Activated CD4-positive, CD25-positive, alpha-beta regulatory T cell treated with anti-CD3 and anti-CD28 coated beads, Interleukin-2, amount 50 U/mL, for 72 hours (primary cell): ENCODE measurements at places on chromosomes 13 and 19.

- DNase-seq, result peak; percentile 41
These were observed 892 bp downstream of the TRIR start for GRCh38 chr19:12733369-12734214.

- DNase-seq, result no peak
These were observed 12.6 kb upstream of the ERICH6B start for GRCh38 chr13:45628094-45628493.

DNA sequence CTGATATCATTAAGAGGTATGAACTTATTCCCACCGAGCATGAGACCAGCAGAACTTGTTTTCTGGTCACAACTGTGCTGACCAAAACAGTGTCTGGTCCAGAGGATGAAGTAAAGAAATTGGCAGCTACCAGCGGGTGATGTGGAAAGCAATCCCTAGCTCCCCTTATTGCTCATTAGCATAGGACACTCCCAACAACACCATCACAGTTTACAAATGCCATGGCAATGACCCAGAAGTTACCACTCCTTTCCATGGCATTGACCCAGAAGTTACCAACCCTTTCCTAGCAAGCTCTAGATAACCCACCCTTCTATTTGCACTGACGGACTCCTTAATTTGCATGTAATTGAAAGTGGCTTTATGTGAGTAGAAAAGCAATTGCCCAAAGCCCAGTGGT, 1856.1 kb downstream of the OLFM4 start:
- no peak for DNase-seq

- DNase-seq, result no peak
These were observed 22.5 kb upstream of the SHKBP1 start for GRCh38 chr19:40553885-40554857.

- DNase-seq, result no peak
These were observed 83.3 kb downstream of the KLF5 start for GRCh38 chr13:73142071-73142470.

- DNase-seq, result no peak
These were observed 2.1 kb downstream of the PRRG2 start for GRCh38 chr19:49583239-49583638.

GRCh38 chr13:84630476-84630875, 748.2 kb upstream of the SLITRK1 start:
- no peak for DNase-seq

DNA sequence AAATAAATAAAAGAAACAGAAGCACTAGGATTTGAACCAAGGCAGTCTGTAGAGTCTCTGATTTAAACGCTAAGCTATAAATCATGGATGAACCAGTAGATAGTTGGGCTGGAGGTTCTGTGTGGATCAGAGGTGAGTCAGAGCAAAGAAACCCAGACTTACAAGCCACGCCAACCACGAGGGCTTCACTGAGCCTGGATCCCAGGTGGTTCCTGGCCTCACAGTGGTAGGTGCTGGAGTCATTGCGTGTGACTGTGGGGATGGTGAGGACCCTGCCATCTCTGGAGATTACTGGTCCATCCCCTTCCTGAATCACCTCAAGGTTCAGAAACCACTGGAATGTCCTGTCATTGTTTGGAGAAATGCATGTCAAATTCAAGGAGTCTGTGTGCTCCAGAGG, 19.3 kb upstream of the CEACAM20 start:
- no peak for DNase-seq

DNA sequence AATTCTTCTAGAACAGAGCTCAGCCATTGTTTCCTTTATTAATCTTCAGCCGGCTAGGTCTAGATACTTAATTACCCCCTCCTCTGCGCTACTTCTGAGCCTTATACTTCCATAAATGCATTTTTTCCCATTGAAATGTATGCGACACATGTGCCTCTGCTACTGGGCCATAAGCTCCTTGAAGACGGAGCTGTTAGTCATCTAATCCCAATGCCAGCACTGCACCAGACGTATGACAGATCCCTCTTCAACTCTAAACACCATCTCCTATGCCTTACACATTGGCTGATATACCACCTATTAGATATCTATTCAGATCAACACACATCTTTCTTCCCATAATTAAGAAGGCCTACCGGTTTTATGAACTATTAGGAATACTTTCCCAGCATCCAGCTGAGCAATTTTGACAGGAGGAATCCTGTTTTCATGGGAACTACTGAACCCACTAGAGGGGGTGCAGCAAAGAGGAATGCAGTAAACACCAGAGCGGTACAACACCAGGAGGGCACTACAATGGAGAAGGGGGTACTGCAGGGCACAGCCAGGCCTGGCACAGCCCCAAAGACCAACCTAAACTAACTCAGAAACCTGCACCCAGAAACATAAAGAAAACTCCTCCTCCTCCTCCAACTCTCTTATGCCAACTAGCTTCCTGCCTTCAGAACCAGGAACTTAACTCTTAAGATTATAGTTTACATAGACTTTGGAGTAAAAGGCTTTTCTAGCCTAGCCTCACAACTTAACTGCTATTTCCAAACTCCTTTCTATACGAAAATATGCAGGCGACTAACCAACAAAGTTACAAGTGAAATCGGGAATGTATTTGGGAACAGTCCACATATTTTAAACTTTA, 18.7 kb downstream of the STK24 start:
- no peak for DNase-seq

- DNase-seq, result no peak
These were observed 128.2 kb downstream of the SLITRK1 start for GRCh38 chr13:83753912-83754624.

DNA sequence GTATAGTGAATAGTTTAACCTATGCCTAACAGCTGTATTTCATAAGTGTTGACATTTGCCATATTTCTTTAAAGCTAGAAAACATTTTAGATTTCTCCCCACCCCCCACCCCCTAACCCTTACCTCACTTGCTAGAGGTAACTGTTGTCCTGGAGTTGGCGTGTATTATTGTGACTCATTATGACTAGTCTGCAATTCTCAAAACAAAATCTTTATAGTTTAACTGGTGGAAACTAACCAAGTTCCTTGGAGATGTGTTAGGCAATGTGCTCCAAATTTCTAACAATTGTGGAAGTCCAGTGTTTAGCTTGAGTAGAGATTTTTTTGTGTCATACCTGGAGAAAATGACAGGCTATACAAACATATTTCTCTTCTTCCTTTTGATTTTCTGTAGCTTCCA, 38.0 kb downstream of the KCTD4 start:
- no peak for DNase-seq

DNA sequence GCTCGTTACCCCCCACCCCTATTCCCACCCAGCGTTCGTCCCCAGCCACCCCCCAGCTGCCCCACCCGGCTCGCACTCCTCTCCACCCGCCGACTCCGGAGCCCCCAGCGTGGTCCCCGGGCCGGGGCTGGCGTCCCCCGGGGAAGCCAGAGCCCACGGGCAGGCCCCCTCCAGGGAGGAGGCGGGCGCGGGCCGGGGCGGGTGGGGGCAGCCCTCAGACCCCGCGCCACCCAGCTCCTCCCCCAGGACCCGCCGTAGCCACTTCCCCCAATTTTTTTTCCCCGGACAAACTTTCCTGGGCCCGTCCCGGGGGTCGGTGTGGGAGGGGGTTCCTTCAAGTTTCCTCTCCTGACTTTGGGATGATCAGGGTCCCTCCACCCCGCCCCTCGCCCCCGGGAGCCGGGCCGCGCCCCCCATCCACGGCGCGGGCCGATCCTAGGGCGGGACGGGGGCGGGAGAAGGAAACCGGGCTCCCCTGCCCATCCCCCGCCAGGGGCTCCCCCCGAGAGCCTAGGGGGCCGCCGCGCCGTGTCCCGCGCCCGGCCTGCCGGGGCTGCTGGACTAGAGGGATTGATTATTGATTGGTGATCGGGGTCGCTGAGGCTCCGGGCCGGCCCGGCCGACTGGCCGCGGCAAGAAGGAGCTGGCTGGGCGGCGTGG, 927 bp upstream of the TSHZ3 start:
- DNase-seq, result no peak

- DNase-seq, result no peak
These were observed 28.6 kb downstream of the PAK4 start for GRCh38 chr19:39154100-39154628.

DNA sequence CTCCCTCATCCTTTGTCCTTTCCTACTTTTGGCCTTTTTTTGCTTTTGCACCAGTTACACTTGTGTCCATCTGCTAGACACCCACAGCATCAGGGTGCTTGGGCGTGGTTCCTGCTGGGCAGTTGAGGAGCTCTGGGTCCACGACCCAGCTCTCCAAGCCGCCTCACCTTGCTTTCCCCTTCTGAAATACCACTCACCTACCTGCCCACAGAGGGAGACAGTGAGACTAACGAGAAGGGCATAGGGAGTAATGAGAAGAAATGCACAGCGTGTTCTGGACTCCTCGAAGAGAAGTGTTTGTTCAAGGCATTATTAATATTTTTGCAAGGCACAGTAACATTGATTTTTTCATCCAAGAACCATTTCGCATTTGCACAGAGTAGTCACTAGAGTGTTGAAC, 92.9 kb downstream of the DNAJC15 start:
- DNase-seq, result no peak

GRCh38 chr19:15218501-15218900, 13.7 kb downstream of the EPHX3 start:
- DNase-seq, result no peak

DNA sequence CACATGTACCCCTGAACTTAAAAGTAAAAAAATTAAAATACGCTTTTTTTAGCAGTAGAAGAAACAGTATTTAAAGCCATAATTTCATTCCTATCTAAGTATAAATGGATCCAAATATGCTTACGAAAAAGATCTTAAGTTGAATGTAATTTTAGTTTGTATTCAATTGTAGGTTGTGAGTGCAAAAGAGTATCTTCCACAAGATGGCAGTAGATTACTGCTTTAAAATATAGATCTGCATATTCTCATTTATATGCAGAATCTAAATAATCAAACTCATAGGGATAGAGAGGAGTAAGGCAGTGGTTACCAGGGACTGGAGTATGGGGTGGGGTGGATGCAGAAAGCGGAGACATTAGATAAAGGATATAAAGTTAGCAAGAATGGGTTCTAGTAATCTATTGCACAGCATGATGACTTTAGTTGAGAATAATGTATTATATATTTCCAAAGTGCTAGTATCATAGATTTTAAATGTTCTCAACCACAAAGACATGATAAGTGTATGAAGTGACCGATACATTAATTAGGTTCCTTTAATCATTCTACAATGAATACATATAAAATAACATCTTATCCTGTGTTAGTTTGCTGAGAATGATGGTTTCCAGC, 14.2 kb downstream of the OR7A17 start:
- DNase-seq, result no peak

GRCh38 chr13:97091196-97091595, 96.9 kb upstream of the OXGR1 start:
- no peak for DNase-seq

- no peak for DNase-seq
These were observed 727 bp downstream of the CD37 start for GRCh38 chr19:49335784-49336481.

- DNase-seq, result no peak
These were observed 302.0 kb downstream of the KLF12 start for GRCh38 chr13:73832128-73832588.

DNA sequence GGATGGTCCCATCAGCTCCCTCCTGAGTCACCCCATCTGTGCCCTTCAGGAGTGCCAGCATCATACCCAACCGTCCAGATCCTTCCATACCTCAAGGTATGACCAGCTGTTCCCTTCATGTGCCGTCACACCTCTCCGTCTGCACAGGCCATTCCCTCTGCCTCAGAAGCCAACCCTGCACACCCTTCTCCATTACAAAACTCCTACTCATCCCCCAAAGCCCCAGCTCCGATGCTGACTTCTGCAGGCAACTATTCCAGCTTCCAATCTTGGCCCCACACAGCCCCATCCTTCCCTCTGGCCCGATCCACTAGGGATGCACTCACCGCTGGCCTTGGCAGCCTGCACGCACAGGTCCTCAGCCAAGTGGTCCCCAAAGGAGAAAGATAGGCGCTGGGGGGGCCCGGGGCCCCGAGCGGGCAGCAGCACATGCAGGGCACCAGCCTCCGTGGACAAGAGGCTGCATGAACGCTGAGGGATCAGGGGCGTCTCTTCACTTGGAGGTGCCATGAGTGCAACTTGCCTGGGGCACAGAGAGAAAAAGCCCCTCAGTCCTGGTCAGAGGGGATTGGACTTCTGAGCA, 3.8 kb downstream of the JAK3 start:
- no peak for DNase-seq

DNA sequence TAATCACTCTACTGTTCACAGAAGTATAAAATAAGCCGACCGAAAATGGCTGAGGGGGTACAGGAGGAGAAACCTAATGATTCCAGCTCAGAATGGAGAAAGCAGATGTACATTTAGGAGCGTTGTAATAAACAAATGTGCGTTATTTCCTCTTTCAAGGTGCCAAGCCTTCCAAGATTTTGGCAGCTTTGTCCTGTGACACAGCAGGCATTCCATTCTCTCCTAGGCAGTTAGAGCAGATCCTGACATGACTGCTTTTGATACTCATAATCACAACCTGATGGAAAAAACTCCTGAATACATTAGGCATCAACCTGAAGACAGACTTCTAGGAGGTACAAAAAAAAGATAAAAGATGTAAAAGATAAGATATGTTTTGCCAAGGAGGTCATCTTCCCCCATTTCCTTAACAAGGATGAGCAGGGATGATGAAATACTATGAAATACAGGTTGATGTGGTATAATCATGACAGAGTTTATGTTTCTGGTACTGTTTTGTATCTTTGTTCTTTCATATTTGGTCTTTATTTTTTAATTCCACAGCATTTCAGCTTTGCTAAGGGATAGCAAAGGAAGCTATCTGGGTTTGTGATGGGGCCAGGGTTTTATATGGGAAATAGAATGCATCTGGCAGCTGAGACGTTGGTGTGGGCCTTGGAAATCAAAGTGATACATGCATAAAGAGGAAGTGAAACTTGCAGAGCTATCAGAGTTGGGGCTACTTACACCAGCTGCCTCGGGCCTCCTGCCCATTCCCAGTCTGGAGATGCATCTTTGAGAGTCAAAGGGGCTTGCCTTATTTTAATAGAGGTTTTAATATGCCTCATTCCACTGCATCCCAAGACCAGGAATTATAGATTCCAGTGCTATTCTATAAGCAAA, 222.5 kb downstream of the OXGR1 start:
- DNase-seq, result no peak
